ENCODE measurements at places on chromosomes 12 and 14. TPM values are rescaled to one million over a fixed set of nuclear protein-coding genes. Genes with fewer than 3 reads are reported as not detected.

TEAD4 gene
- 47.5 TPM for total RNA-seq

RHOJ gene
- total RNA-seq = 57.3 TPM

SYNDIG1L gene
- not detected for total RNA-seq

GPR84 gene
- total RNA-seq = not detected

RNASE3 gene
- not detected for total RNA-seq

PA2G4 gene
- 113 TPM for total RNA-seq

PPM1H gene
- 7.2 TPM for total RNA-seq

DNA sequence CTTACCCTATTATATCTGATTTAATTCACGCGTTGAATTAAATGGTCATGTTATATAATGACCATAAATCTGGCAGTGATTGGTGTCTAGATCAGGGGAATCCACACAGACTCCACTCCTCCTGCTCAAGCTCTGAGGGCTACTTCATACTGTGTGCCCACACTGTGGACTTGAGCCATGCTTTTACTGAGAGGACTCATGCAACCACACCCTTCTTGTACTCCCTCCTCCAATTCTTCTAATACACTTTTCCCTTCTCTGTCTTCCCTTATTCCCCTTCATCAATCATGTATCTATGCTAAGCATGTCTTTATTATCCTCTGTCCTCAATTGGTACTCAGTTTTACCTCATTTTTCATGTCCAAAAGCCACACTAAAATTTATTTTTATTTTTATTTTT, 37.7 kb upstream of the LRFN5 start:
- no peak for DNase-seq

DNA sequence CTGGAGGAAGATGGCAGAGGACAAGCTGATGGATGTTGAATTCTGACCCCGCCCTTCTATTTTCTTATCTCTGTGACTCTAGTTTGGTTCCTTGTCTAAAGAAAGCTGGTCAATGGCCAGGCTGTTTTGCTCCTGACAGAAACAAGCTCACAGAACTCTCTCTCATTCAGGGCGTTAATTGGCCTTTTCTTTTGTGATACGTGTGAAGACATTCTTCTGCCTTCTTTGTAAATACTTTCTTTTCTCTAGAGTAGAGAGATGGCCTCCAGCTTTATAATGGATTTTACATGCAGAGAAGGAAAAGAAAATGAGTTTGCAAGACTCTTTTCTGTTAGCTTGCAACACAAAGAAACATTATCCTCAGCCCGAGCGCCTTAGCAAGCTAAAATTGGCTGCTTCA, 492.2 kb upstream of the CCDC196 start:
- DNase-seq = no peak

DNA sequence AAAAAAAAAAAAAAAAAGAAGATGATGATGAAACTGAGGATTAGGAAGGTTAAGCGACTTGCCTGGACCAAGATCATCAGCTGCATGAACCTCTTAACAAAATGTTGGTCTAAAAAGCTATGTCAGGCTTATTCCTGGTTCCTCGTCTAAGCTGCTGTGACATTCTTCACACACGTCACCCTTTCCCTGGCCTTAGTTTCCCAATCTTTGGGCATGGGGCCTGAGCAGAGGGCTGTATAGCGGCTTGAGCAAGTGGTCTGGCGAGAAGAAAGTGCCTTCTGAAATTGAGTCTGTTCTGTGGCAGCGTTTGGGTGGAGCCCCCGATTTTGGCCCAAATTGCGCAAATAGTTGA, 58.7 kb upstream of the CCND2 start:
- DNase-seq = no peak

GRCh38 chr12:67593041-67593440, 55.5 kb upstream of the DYRK2 start:
- no peak for DNase-seq

DNA sequence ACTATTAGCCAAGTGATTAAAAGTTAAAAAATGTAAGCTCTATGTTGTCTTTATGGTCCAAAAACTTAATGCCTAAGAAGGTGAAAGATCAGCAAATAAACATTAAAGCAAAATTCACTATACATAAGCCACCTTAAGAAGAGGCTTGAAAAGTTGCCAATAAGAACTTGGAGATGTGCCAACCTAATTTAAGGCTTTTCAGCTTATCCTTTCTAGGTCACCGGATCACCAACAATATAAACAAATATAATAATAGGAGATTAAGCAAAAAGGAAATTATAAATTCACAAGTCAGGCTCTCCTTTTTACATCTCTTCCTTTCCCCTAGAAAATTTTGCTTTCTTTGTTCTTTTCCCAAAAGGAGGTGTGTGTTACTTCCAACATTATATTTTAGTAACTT, 30.9 kb downstream of the SLC2A3 start:
- peak; percentile 63 for DNase-seq

- DNase-seq = peak; percentile 56
Measured at GRCh38 chr12:101414533-101415119, 7.1 kb upstream of the ARL1 start.

DNA sequence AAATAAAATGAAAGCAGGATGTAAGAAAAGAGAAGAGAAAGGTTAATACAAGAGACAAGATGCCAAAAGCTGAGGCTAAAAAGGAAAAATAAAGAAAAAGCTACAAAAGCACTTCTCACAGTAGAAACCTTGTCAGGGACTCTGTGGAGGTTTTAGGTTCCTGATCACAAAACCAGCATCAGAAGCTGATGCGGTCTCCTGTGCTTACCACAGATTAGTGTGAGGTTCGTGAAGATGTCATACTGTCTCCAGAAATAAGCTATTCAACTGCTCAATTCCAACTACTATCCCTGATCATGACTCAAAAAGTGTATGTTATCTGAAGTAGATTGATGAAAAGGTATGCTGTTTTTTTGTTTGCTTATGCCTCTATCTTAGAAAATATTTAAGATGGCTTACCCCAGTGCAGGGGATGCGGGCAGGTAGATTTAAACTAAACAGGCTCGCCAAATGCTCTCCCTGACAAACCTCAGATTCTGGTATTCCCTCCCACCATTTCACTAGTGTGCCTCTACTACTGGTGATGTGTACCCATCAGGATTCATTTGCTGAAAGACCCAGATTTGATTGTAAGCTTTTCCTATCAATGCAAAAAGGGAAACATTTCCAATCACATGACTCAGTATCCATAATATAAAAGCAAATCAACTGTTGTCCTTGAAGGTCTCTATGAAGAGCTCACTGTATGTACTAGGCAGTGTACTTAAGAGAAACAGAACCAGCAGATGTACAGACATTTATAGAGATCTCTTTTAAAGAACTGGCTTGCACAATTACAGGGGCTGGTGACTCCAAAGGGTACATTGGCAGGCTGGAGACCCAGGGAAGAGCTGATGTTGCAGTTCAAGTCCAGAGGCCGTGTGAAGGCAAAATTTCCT, 169.5 kb upstream of the FOXN3 start:
- DNase-seq = no peak

- no peak for DNase-seq
Measured at GRCh38 chr14:69259527-69260189, at the start of gene GALNT16. Gene GALNT16, plus strand, starts transcription at chr14:69260158. Its CDS starts 133 bp downstream, at chr14:69260291.

DNA sequence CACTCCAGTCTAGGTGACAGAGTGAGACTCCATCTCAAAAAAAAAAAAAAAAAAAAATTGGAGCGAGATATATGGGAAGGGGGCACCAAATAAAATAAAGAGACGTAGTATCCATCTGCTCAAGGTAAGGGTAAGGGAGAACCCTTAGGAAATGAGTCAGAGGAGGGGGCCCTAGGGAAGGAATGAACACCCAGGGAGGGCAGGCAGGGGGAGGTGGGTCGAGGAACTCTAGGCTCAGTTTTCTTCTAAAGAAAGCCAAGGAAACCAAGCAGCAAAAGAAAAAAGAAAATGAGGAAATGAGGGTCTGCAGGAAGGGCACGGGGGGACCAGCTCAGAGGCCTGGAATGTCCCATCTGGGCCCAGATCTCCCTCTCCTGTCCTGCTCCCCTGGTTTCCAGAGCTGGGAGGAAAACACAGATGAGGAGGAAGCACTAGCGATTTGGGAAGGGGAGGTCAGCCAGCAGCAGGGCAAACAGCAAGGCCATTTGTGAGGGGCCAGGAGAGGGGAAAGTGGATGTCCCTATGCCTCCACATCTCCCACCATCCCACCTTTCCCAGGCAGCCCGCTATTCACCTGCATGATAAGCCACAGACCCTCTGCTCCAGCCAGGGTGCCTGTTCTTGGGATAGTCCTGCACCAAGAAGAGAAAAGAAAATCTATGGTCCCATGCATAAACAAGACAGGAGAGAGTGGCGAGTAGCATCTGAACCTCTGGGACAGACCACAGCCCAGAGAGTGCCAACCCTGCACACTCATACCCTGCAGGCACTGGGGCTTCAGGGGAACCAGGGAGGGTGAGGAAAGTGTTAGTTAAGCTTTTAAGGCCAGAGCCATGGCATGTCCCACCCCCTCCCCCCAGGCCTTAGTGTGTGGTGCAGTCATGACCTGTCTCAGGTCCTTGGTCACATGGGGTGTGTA, 11.9 kb downstream of the SPRYD3 start:
- DNase-seq = no peak

GRCh38 chr14:76946753-76947077, 81.8 kb downstream of the IRF2BPL start:
- DNase-seq = no peak

- DNase-seq = no peak
Measured at GRCh38 chr14:33280646-33281045, 342.0 kb downstream of the NPAS3 start.

DNA sequence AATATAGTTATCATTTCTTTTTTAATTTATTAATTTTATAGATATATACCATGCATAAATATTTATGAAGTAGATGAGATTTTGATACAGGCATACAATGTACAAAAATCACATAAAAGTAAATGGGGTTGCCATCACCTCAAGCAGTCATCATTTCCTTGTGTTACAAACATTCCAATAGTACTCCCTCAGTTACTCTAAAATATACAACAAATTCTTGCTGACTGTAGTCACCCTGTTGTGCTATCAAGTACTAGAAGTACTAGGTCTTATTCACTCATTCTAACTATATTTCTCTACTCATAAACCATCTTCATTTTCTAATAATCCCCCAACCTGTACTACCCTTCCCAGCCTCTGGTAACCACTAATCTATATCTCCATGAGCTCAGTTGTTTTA, 432.6 kb upstream of the SYT1 start:
- no peak for DNase-seq

Measured in glomerular endothelial cell (primary cell).